ENCODE measurements at places on chromosomes 1 and 21.

DNA sequence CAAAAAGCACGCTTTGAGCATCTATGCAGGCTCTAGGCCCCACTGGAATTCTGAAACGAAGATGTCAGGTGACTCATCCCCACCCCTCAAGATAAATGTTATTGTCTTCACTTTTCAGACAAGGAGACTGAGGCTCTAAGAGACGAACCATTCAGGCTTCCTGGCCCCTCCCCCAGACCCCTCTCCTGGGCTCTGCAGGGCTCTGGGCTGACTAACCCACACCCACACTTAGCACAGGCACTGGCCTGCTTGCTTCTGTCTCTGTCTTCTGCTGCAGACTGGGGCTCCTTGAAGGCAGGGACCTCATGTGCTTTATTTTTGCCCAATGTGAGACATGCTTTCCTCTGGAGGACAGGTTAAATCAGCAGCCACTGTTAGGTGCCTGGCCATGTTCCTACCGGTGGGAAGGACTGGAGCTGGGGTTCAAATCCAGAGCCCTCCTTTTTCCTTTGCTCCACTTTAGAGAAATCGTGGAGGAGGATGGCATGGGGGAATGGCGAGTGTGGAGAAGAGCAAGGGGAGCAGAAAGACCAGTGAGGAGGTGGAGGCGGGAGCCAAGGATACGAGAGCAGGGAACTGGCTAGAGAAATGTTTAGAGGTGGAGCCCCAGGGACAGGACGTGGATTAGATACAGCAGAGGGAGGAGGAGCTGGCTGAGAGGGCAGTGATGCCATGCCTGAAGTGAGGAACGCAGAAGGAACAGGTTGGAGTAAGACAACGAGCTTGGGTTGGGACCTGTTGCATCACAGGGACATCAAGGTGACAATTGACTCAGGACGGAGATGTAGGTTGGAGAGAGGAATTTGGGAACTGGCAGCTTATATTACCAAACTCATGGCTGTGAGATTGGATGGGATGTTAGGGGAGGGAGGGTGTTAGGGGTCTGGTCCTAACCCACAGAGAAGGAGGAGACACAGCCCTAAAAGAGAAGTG lies 1.7 kb downstream of the TMEM125 start:
- no peak for DNase-seq

DNA sequence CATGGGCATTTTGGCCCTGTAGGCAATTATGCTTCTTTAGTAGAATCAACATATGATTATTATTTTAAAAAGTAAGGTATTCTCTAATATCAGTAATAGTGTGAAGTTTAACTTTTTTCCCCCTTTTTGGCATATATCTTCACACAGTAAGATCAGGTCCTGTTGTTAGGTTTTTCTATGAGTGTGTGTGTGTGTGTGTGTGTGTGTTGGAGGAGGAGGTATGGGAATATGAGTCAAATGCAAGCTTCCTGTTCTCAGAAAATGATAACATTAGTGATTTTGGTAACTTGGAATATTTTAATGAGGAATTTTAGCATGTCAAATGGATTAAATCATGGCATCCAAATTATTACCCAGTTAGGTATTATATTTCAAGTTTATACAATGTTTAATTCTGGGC lies 65.8 kb upstream of the BCL10 start:
- no peak for DNase-seq

DNA sequence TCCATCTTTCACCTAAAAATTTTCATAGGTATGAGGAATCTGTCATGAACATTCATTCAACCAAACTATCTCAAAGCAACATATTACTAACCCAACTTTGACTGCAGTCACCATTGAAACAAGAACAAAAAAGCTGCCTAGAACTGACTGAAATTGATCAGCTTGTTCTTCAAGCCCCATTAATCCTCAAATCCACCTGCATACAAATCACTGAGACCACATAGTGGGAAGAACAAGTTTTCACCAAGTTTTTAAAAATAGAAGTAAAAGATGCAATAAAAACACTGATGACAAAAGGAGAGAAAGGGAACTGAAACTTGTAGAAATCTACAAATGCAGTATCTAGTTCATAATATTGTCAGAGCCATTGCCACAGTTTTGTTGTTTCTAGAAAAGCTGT lies 6.1 kb downstream of the SORT1 start:
- DNase-seq: no peak

DNA sequence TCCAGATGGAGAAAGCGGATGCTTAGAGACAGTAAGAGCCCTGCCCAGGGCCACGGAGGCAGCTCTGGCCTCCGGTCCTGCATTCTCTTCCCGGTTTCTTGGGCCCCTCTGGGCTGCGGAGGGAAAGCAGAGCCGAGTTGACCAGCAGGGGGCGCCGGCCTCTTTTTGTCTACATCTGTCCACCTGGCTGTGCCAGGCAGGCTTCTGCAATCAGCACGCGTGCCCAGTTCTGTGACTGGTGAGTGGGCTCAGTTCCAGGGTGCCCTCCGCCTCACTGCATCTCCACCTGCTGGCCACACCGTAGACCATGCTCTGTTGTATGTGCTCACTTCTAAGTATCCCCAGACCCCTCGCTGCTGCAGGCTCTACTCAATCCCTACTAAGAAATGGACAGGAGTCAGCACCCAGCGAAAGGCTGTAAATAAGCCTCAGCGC lies 6.7 kb upstream of the HUNK start:
- peak; percentile 68 for DNase-seq

DNA sequence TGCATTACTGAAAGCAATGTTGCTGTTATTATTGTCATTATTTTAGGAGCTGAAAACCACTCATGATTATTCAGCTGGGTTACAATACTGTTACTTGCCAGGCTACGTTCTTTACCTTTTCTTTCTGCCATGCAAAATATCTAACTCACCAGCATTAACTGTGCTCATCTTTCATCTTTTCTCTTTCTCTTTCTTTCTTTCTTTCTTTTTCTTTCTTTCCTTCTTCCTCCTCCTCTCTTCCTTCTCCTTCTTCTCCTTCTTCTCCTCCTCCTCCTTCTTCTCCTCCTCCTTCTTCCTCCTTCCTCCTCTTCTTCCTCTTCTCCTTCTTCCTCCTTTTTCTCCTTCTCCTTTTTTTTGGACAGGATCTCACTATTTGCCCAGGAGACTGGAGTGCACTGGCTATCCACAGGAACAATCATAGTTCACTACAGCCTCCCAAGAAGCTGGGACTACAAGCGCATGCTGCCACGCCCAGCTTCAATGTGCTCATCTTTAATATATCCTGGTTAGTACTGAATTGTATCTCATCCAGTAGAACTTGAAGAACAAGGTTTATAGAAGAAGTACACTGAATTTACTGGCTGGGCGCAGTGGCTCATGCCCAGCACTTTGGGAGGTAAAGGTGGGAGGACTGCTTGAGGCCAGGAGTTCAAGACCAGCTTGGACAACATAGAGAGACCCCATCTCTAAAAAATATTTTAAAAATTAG lies 6.9 kb upstream of the ZMYM4 start:
- DNase-seq: no peak

GRCh38 chr21:43297989-43298388 lies 128.9 kb downstream of the SIK1 start:
- DNase-seq: no peak

DNA sequence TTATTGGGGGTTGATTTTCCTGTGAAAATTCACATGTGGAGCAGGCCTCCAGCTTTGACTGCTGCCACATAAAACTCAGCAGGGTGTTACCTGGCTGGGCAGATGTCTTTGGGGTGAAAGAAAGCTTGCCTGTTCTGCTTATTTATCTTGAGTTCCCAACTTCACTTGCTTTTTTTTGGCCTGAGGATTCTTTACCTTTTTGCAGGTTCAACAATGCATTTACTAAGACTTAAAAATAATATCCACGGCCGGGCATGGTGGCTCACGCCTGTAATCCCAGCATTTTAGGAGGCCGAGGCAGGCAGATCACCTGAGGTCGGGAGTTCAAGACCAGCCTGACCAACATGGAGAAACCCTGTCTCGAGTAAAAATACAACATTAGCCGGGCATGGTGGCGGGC lies 509.1 kb downstream of the KIF26B start:
- no peak for DNase-seq

GRCh38 chr1:51215169-51215568 lies 20.9 kb upstream of the RNF11 start:
- DNase-seq: no peak

GRCh38 chr21:33976082-33977016 lies 60.7 kb upstream of the ATP5PO start:
- no peak for DNase-seq

- no peak for DNase-seq
Measured at GRCh38 chr1:5393603-5394002, 598.6 kb downstream of the NPHP4 start.

DNA sequence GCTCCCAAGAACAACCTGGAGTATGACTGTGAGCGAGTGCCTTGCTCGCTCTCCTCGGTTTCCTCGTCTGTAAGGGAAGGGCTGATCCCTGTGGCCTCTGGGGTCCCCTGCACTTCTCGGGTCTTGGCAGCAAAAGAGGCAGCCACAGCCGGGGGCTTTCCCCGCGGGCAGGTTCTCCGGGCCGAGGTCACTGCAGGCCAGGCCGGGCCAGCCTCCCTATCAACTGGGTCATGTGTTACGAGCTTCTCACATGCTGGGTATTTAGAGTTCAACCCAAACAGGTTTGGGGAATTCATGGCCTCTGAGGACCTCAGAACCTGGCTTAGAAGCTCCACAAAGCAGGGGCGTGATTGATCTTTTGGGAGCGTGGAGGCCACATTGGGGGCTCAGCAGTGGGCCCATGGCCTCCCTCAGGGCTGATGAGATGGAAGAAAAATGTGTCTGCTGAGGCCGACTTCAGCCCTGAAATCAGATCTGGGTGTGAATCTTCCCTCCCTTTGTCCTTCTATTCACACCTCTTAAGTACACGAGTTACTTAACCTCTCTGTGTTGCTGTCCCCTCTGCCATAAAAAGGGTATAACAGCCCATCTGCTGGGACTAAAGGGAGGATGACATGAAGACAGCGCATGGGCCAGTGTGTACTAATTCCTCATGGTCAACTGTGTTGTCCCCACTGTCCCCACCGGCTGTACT lies 103.7 kb downstream of the PRDM2 start:
- DNase-seq: no peak

- DNase-seq: no peak
Measured at GRCh38 chr1:32023351-32023750, 9.7 kb downstream of the KHDRBS1 start.

DNA sequence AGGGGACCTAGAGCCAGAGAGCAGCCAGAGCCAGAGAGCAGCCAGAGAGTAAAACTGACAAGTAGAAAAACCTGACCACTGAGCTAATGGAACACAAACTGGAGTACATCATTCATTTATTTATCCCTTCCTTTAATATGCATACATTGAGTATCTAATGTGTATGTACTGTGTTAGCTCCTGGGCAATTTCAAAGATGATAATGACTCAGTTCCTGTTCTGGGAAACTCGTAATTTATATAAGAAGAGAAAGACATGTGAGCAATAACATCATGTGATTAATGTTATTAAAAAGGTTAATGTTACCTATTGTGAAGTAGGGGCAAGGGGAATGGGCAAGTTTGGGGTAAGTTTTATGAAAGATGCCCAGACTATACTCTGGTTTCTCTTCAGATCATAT lies 199.9 kb downstream of the TNR start:
- no peak for DNase-seq

DNA sequence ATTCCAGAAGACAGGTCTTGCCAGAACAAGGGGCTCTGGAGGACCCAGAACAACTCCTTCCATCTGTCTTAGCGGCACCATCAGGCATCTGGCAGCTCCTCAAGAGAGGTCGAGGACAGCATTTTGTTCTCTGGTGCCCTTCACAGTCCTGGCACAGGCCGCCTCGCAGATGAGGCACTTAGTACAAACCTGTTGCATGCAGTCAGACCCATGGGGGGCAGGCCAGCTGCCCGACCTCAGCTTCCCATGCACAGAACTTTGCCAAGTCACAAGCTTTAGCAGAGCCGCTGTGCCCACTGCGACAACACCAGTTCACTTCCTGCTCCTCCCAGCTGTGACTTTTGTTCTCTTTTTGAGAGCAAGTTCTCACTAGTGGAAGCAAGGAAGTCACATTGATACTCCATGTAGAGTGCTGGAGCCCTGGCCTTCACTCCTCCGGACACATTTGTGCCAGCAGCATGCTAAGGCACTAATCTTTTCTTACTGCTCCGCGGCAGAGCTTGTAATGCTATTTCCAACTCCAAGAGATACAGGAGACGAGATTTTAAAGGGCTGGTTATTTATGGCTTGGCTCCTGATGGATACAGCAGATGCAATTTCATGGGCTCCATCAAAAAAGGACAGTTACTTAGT lies 44.6 kb downstream of the HMGB4 start:
- no peak for DNase-seq

- DNase-seq: no peak
Measured at GRCh38 chr1:159849626-159850366, 12.7 kb downstream of the VSIG8 start.

DNA sequence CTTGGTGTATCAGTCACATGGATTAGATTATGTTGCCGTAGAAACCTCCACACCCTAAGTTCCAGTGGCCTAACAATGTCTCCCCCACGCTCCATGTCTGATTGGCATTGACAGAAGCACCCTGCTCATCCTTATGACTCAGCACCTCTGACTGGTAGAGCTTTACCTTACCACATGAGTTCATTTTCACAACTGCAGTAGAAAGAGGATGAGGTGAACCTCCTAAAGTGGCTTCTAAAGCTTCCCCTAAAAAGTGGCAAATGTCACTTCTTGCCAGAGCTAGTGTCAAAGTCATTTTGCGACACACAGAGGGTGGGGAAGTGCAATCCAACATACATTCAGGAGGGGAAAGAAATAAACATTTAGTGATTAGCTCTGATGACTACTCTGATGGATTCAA lies 30.6 kb upstream of the LYPD8 start:
- DNase-seq: no peak

DNA sequence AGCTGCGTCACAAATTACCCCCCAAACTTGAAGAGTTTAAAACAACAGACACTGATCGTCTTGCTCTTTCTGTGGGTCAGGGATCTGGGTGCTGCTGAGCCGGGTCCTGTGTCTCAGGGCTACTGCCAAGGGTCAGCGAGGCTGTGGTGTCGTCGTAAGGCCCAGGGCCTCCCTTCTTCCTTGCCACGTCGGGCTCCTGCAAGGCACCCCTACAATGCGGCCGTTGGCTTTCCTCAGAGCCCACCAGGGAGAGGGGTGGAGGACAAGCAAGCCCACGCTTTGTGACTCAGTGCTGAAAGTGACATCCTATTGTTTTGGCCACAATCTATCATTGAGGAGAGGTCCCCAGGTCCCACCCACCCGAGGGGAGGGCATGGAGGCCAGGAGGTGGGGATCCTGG lies 7.7 kb upstream of the FBLIM1 start:
- DNase-seq: no peak
